Left ventricle myocardium superior (tissue), 1 donor: ENCODE measurements at places on chromosomes 13 and 19.

DNA sequence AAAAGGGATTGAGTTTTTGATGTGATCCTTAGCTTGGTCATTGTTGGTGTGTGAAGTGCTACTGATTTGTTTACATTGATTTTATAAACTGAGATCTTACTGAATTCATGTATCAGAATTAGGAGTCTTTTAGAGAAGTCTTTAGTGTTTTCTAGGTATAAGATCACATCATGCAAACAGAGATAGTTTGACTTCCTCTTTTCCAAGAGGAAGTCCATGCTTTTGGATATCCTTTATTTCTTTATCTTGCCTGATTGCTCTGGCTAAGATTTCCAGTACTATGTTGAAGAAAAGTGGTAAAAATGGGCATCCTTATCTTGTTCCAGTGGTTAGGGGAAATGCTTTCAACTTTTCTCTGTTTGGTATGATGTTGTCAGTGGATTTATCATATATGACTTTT, 561.2 kb upstream of the SLITRK1 start:
- DNase-seq: no peak

- DNase-seq: no peak
Measured at GRCh38 chr13:106836186-106836802, 268.4 kb upstream of the ARGLU1 start.

DNA sequence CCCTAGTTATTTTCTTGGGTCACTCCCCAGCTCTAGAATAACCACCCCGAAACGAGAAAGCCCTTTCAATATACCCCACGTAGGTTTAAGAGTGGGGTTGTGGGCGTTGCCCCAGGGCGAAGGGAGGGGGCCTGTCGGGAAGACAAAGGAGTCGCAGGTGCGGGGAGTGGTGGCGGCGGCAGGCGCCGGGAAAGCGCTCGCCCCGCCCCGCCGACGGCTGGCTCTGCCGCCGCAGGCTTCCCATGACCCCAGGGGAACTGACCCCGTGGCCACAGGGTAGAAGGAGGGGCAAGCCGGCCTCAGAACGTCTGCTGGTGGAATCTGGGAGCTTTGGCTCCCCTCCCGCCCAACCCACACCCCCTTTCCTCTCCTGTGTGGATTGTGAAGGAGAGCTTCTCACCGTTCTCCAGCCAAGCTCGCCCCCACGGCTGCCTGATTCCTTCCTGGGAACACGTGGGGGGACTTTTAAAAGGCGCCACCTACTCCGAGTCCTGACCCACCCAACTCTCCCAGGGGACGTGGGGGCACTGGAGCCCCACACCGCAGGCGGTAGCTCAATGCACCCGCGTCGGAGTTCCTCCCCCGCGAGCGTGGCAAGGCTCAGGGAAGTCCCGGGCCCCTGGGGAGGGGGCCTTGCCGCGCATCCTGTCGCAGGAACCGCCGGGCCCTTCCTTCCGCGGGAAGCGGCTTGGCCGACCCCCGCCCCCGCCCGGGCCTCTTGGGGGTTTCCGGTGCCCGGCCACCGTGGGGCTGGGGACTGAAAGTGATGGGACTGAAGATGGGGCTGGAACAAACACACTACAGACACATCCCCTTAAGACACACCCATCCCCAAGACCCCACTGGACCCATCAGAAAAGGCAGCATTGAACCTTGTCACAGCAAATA, 5.5 kb downstream of the IER2 start:
- peak; percentile 85 for DNase-seq

DNA sequence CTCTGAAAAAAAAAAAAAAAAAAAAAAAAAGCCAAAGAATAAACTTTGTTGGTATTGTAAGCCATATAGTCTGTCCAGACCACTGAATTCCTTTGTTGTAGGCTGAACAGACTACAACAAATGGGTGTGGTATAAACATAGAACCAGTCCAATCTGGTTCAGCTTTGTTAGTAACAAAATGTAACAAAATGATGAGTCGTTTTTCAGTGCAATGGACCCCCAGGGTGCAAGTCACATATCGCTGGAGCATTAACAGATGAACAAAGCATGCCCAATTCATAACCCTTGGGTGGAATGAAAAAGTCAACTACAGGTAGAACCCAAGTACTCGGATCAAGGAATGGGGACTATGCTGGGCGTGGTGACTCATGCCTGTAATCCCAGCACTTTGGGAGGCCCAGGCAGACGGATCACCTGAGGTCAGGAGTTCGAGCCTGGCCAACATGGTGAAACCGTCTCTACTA, 13.6 kb upstream of the FCHO1 start:
- DNase-seq: no peak

GRCh38 chr13:32135056-32135390, 103.4 kb downstream of the FRY start:
- no peak for DNase-seq

GRCh38 chr19:29098863-29099481, 114.0 kb downstream of the UQCRFS1 start:
- DNase-seq: peak; percentile 74

GRCh38 chr19:33554821-33555220, 33.2 kb upstream of the PEPD start:
- DNase-seq: no peak

- DNase-seq: no peak
Measured at GRCh38 chr19:23526302-23526701, 131.0 kb upstream of the ZNF91 start.

- no peak for DNase-seq
Measured at GRCh38 chr13:102700088-102701031, 5.5 kb upstream of the METTL21C start.

DNA sequence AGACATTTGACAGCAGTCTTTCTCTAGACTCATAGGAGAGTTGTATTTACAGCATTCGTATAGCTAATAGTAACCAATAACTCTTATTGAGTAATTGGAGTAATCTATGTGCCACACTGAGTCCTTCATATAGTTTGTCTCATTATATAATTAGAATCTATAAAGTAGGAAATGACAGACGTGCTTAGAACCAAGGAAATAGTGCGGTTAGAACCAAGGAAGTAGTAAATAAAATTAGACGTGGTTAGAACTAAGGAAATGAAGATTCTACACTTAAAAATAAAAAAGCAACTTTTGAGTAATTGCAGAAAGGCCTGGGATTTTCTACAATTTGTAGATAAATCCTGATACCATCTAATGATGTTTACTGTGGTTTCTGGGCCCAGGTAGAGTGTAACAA, 107.8 kb upstream of the TNFSF11 start:
- no peak for DNase-seq

GRCh38 chr13:44989941-44990340, 603 bp downstream of the GPALPP1 start:
- DNase-seq: no peak

- DNase-seq: no peak
Measured at GRCh38 chr13:55937180-55937579, 1203.5 kb upstream of the PRR20A start.

DNA sequence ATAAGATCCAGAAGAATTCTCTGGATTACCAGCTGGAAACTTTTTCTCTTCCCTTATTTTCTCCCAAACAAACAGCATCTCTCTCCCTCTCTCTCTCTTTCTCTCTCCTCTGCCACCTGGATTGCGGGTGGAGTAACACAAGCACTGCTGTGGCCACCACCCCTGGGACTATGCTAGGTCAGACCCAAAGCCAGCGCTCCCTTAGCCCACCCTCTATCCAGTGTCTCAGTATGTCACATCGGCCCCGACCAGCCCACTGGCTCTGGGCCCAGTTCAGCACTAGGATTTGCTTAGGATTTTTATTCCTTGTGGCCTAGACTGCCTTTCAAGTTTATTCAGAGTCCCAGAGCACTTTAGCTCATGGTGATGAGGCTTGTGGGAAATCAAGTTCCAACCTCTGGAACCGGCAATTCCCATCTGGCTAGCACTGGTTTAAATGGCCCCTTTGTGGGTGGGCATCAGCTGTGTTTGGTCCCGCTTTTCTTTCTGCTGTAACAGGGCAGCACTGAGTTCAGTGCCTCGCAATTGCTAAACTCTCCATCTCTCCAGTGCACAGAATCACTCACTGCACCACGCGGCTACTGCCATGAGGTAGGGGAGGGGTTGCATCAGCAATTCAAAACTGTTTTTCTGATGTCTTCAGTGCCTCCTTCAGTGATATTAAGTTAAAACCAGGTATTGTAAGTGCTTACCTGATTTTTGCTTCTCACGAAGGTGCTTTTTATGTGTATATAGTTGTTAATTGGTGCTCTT, 1623.1 kb downstream of the SLITRK5 start:
- DNase-seq: no peak

GRCh38 chr13:50990818-50991506, 81.4 kb downstream of the RNASEH2B start:
- DNase-seq: peak; percentile 65

- DNase-seq: no peak
Measured at GRCh38 chr13:33934343-33934742, 116.4 kb downstream of the RFC3 start.

DNA sequence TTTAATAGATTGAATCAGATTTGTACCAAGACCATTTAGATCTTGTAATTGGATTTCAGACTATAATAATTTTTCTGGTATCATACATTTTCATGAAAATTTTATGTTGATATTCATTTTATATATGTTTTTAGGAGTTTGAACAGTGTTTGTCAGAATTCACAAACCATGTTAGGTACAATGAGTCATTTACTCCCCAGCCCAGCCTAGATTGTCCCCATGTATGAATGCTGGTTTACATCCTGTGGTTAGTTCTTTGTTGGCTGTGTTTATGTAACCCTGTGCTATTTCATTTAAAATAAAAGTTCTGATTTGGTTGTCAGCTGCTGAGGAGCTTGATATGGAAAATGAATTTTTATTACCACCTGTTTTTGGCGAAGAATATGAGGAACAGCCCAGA, 96.7 kb downstream of the GJA3 start:
- no peak for DNase-seq
